GOT3 (cell line): ENCODE measurements at places on chromosomes 2 and 18.
A peak's percentile ranks its signal among the peaks of the same experiment; 100 is the strongest.

- DNase-seq: no peak
These were observed 79.8 kb upstream of the SESTD1 start for GRCh38 chr2:179344280-179344964.

DNA sequence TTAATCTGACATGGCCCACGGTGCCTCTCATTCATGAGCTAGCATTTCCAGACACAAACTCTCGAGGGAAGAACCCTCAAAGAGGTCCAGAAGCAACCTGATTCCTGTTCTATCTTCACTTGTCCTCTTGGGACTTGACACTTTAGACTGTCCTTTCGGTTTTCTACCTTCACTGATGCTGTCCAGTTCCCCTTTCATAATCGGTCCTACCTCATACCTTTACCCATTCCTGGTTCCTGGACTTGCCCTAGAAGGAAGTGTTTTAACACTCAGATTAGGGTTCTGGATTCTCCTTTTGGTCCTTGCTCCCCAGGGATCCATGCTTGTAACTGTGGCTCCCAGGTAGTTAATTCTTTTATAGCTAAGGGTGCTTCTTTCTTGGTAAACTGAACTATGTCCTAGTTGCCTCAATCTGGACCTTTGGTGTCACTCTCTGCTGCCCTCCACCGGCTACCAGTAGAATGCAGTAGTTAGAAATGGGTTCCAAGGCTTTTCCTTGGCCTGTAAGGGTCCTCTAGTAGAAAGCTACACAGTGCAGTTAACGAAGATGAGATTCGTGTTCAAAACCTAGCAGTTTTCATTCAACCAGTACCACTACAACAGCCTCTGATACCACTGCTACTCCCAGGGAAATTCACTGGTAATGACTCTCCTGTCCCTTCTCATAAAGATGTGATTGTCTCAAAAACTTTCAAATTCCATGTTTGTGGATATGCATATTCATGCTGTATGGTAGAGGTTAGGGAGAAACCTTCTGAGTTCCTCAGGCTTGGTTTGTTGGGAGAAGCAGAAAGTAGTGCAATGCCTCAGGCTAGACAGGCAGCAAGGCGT lies 178.1 kb upstream of the CYP26B1 start:
- DNase-seq: no peak

DNA sequence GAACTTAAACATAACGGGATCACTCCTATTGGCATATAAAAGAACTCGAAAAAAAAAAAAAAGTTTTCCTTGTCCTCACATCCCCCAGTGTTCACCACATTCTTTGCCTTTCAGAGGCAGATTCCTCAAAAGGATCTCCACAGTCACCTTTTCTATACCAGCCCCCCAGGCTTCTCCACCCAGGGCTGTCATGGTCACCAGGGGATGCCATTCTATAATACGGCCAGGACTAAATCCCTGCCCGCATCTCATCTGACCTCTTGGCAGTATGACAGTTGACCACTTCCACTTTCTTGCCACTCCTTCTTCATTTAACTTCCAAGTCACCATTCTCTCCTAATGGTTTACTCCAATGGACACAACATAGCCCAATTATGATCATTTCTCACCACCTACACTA lies 29.3 kb downstream of the SOS1 start:
- no peak for DNase-seq

DNA sequence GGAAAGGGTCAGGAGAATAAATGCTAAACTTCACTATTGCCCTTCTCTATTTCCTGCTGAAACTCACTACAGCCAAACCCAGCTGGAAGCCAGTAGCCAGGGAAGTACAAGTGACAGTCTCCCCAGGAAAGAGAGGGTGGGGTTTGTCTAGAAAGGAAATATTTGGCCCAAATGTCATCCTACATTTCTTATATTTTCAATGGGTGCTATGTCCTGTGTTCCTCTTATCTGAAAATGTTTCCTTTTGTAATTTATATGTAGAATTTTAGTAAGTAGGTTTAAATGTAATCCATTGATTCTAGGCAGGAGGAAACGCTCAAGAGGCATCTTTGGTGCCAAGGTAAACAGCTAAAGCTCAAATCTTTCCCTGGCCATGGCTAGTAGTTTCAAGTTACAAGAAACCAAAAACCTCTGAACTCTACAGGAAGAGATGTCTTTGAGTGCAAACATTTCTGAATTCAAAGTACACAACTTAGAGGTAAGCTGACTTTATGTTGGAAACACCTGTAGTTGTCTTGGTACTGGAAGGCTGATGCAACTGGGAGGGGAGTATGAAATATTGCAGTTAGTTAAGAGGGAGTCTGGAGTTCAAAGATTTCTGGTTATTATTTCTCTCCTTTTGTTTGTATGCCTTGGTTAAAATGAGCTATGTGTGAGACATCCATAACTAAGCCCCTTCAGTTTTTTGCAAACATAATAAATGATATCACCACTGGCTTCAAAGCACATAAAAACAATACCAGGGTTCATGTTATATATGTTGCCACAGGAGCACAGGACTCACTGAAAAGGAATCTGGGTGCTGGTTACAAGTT lies 356.1 kb upstream of the ZC3H15 start:
- DNase-seq: no peak

GRCh38 chr2:64534363-64534762 lies 10.2 kb downstream of the AFTPH start:
- DNase-seq: no peak

DNA sequence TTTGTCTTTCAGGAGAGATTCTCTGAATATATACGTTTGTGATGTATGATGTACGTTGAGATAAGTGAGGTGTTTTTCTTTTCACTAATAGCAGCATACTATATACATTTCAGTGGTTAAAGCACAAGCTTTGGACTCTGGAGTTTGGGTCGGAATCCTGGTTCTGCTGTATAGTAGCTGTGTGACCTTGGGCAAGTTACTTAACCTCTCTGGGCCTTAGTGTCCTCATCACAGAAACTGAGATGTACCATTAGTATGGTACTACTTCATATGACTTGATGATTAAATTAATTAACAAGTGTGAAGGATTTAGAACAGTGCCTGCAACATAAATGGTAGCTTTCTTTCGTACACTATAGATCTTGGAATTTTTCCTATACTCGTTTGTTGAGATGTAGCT lies 258.7 kb downstream of the CDCA7 start:
- DNase-seq: no peak

DNA sequence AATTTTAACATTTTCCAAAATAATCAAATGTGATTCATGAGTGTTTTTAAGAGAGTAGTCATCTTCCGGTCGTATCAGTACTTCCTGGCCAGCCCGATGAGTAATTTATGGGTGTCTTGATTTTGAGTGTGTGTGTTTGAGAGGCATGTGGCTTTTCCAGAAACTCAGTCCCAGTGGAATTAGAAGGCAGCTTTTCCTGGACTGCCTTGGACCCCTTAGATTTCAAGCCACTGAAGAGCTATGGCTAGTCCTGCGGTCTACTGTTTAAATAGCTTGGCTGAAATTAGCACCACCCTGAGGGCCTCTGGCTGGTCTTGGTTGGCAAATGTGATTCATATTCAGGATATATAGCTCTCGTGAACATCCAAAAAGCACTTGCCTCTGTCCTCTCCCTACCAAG lies 59.4 kb downstream of the HK2 start:
- no peak for DNase-seq

GRCh38 chr2:120937686-120938044 lies 202.0 kb downstream of the GLI2 start:
- DNase-seq: no peak

DNA sequence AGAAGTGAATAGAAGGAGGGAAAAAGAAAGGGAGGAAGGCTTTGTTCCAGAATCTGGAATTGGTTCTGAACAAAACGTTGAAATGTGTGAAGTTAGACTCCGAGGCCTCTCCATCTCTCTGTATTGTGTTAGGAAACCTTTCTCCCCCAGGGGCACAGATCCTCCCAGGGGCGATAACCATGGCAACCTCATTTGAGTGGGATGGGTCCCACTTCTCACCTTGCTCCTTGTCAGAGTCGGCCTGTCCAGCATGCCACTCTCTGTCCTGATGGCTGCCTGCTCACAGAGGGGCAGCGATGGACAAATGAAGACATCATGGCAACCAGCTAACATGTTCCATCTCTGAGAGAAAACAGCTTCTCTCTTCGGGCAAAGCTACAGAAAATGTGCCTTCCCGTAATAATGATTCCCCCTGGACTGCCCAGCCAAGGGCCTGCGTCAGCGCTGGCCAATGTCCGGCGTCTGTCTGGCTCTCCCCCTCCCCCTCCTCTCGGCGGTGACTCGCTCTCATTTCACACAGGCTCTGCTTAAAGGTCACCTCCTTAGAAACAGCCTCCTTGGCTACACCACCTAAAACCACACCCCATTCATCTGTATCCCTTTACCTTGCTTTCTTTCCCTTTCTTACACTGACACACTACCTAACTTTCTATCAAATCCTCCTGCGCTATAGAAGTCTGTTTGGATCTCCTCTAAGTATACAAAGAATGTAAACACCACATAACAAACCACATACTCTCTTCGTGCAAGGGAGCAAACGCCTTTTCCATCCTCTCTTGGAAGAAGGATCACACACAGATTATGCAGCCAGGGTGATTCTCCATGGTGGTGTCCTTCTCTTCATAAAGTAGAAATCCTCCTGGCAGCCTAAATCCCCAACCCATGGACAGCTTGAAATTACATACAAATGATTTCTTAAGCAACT lies 32.1 kb upstream of the TTC39C start:
- DNase-seq: peak; percentile 12

GRCh38 chr2:48334180-48334579 lies 195.8 kb upstream of the STON1 start:
- no peak for DNase-seq

DNA sequence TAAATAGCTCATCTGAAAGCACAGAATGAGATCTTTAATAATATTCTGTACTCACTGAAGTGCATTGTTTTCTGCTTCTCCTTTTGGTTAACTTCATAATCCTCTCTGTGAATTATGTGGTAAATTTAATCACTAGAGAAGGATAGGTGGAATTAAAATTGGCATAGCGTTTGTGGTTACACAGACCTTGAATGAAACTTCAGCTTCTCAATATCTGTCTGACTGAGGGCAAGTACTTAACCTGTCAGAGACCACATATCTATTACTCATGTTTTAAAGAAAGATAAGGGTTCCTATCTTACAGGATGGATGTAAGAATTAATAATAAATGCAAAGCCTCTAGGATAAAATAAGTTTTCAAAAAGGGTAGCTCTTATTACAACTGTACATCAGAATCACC lies 861.8 kb downstream of the TRIB2 start:
- no peak for DNase-seq

DNA sequence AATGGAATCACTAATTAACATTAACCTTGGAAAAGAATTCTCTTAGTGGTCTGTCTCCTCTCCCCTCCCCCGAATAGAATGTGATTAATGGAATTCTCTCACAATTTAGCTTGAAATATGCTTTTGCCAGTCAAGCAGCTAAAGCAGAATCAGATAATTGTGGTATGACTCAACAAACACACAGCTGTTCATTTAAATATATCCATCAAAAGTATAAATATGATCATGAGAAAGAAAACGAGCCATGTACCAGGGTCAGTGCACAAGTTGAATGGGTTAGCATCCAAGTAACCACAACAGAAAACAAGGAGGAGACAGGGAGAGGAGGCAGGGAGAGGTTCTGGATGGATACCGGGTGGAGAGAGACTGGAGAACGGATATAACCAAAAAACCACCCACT lies 66.9 kb downstream of the ACVR1 start:
- DNase-seq: no peak

DNA sequence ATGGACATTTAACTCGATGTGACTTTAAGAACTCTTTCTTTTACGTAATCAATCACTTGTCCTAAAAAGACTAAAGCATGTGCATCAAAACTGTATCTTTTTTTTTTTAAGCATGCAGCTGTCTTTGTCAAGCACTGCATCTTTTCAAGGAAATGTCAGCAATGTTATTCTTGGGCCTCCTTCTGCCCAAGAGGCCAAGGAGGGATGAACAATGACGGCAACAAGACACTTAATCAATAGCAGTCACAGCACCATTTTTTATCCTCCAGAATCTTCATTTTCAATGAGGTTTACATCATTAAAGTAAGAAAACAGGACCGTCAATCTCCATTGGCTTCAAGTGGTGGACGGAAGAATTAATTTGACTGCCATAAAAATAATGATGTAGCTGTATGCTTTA lies 253.8 kb downstream of the AFF3 start:
- DNase-seq: no peak

DNA sequence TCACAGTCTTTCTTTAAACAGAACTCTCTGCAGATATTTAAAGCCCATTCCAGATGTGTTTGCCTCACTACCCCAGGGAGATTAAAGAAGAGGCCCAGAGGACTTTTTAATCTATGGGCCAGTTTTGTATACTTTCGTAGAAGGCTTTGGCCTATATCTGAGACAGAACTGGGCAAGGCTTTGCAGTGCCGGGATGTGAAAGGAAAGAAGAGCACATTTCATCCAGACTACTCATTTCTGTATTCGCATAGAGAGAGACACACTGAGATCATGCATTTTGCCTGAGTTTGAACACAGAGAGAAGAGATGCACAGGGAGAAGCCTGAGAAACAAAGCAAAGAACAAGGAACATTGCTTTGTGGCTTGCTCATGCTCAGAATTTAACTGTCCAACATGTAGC lies 54.9 kb upstream of the SLC5A7 start:
- DNase-seq: no peak

DNA sequence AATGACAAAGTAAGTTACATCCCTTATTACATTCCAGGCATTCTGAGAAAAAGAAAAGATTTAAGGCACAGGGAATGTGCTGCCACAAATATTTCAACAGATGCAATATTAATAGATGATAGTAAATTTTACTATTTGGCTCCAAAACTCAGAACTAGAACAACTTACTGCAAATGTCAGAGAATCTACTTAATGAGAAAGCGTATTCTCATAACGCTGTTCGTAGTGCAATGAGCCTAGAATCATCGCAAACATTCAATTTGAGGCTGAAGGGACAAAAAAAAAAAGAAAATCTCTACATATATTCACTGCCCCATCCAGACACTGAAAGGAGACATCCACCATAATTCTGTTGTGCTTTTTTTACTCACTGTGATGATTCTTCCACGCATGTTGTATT lies 272.1 kb upstream of the DOK6 start:
- DNase-seq: no peak

GRCh38 chr2:207694811-207695281 lies 16.6 kb upstream of the CCNYL1 start:
- DNase-seq: no peak

GRCh38 chr18:75639472-75639831 lies 211.9 kb upstream of the SMIM21 start:
- DNase-seq: no peak

DNA sequence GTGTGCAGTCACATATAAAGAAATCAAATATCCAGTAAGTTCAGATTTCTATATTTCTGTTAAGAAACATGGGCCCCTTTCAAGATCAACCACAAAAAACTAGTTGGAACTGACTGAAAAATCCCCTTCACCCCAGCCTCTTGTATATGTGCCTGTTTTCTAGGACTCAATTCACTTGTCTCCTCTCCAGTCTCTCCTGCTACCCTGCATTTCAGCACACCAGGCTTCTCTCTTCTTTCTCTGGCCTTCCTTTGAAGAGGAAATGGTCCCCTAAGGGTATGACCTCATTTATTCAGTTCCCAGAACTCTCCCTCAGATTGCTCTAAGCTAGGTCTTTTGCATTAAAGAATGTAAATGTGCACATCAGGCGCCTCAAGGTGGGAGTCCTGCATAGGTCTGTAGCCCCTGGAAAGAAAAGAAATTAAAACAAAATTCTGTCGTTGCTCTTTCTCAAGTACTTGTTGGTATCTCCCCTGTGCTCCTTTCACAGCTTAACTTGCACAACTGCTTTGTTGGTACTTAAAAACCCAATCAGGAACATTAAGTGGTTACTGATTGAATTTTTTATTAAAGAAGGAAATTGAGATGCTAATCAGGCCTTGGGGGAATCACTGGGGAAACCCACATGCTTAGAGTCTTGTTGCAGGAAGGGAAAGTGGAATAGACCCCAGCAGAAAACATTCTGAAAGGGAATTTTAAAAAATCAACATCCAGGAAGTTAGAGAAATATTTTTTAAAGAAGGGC lies 278.4 kb downstream of the AGPS start:
- no peak for DNase-seq
